ENCODE measurements at places on chromosomes 5 and 9.
A peak's percentile ranks its signal among the peaks of the same experiment; 100 is the strongest.

DNA sequence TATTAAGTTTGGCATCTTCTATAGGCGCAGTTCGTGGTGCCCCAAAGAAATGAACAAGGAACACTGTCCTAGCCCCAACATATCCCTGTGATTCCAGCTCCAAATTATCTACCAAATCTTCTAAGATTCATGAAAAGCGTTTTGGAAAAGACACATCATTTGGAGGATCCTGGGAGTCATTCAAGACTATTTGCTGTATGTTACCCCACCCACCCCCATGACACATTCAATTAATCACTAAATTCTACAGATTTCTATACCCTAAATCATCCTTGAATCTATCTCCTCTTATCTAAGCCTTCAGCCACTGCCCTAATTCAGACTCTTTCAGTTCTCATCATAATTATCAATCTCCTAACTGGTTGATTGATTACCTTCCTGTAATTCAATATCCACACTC is 5.5 kb upstream of the RUSC2 start:
- no peak for DNase-seq

DNA sequence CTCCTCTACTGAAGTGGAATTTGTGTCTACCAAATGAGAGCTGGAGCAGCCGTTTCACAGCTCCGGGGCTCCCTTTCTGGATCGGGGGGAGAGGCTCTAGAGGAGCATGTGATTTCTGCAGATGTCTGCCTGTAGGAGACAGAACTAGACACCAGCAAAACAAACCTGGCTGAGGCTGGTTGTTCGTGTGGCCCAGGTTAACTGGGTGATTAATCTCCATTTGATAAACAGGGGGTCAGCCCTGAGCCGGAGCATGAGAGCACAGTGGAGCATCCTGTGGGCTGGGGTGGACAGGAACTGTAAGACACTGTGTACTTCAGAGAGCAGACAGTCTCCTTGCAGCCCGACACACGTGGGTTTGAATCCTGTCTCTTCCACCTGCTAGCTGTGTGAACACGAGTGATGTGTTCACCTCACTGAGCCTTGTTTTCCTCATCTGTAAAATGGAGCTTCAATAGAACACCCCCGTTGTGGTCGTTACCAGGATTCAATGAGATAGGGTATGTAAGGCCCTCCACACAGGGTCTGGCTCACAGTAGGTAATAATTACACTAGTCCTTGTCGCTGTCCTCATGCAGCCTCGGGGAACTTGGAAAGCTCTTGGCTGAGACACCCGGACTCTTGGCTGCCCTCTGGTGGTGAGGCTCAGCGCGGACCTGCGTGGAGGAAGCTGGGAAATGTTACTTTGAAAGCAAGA is 12.9 kb downstream of the CXCL14 start:
- DNase-seq = peak; percentile 33

GRCh38 chr5:157607371-157608161 is 32.0 kb upstream of the ADAM19 start:
- no peak for DNase-seq

- DNase-seq = no peak
Measured at GRCh38 chr9:131607591-131607990, 62.3 kb downstream of the PRRT1B start.

DNA sequence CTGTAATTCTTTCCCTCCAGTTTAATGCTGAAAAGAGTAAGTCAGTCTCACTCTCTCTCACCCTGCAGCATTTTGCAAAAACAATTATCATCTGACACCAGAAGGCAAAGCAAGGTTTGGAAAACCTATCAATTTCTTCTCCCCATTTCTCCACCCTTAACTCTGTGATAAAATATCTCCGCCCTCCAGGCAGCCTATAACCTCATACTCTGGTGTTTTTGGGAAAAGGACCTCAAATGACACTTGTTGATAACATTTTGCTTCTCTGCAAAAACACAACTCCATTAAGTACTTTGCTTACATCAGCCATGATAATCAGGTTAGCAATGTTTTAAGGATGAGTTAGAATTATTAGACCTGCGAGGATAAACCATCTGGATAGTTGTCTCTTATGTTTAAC is 2.3 kb downstream of the ANKH start:
- no peak for DNase-seq

DNA sequence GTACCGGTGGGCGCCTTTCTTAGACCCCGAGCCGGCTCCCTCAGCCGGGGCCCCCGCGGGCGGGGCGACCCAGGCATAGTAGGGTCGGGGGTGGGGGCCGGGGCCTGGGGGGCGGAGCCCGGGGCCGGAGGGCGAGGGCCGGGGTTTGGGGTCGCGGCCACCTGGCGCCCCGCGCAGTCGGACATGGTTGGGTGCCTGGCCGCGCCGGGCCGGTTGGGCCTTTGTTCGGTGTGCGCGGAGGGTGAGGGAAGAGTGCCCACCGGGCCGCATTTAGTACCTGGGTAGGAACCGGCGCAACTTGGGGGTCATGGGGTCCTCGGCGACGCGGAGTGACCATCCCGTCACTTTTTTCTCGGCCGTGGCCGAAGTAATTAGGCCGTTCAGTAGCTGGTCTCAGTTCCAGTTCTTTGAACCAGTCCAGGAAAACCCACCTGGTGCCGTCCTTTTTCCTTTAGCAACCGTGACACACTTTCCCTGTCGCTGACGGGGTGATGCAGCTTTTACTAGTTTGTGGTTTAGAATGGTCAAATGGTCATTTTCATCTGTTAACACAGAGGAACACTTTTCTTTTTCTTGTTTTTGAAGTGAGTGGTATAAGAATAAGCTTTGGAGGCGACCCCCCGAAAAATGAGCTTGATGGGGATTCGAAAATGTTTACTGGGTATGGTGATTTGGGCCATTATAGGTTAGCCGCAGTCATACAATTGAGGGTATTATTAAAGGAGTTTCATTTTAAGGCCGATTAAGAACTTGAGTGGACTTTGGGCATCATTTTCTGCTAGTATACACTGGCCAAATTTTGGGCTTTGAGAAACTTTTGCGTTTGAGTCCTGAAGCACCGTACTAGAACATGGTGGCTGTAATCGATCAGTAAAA is 589 bp downstream of the CKS2 start:
- no peak for DNase-seq

DNA sequence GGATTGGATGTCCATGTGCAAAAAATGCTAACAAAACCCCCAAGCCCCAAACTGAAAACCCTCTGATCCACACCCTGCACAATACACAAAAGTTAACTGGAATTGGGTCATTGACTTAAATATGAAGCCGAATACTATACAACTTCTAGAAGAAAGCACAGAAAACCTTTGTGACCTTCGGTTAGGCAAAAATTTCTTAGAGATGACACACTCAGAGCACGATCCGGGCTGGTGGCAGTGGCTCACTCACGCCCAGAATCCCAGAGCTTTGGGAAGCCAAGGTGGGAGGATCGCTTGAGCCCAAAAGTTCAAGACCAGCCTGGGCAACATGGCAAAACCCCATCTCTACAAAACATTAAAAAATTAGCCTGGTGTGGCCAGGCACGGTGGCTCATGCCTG is 1.8 kb upstream of the DIPK1B start:
- no peak for DNase-seq

DNA sequence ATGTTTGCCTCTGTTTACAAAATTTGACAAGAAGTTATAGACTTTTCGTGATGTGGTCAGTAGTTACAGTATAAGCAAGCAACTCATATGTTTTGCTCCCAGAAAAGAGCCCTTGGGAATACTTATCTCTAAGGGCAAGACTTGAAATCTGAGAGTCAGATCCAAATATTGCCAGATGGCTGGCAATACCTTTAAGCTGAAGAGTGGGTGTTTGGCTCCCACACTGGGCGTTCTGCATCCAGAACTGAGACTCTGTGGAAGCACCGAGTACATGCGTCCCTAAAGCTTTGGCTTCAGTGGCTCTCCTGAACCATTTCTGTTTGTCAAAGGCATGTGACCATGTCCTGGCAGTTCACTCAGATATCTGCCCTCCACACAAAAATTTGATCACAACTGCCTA is 194.1 kb downstream of the DCP2 start:
- DNase-seq = no peak

DNA sequence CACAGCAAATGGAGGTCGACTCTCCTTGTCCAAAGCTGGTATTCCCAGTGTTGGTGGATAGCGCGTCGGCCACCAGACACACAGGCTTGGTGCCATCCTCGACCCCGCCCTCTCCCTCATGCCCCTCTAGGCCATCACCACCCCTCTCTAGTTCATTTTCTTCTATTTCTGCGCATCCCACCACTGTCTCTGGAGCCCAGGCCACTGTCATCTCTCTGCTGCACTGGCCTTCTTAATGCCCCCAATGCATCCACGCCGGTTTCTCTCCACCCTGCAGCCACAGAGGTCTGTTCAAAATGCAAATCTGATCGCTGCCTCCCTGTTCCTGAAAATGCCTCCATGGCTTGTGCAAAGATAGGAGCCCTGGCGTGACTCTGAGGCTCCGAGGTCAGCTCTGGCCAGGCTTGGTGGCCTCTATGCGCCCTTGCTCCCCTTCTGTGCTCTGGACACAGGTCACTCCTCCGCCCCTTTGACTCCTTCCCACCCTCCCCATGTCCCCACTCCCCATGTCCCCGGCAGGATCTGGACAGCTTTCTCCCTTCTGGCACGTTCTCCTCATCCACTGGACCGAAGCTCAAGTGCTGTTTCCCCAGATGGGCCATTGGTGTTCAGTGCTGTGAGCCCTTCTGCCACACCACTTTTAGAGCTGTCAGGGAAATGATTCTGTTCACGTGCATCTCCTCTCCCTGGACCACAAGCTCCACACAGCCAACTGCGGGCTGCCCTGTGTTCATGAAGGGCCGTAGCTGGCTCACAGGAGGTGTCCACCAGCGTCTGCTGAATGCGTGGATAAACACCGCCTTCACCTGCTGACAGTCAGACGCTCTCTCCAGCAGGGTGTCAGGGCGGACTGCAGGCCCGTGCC is 59.5 kb upstream of the RNF130 start:
- no peak for DNase-seq

DNA sequence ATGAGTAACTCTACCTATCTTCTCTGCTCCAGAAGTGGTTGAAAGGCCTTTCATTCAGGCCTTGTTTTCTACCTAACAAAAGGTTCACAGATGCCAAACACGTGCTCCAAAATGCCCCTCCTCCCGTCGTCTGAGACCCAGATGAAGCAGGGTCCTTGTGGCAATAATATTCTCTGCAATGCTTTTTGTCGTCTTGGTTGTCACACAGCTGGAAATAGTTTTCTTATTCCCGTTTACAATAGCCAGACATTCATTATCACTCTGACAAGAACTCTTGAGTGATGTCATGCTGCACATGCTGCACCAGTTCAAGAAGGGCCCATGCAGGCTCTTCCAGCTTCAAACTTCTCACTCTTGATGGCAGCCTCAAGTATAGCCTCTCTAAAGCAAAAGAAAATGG is 7.8 kb downstream of the LPAR1 start:
- no peak for DNase-seq

- no peak for DNase-seq
Measured at GRCh38 chr5:92144824-92145223, 761.7 kb upstream of the ARRDC3 start.

DNA sequence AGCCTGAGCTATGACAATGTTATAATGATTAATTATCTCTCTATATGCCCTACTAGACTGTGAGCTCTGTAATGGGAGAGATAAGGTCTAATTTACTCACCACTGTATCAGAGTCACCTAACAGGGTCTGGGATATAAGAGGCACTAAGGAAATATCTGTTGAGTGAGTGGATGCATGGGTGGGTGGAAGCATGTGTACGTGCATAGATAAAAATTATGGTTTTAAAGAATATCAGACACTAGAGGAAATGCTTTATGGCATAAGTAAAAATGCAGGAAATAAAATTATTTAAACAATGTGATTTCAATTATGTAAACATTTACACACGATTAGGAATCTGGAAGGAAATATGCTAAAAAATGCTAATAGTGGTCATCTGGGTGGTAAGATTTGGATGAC is 137.8 kb downstream of the SPOCK1 start:
- DNase-seq = no peak

- DNase-seq = no peak
Measured at GRCh38 chr9:129263836-129264235, 85.8 kb upstream of the IER5L start.

DNA sequence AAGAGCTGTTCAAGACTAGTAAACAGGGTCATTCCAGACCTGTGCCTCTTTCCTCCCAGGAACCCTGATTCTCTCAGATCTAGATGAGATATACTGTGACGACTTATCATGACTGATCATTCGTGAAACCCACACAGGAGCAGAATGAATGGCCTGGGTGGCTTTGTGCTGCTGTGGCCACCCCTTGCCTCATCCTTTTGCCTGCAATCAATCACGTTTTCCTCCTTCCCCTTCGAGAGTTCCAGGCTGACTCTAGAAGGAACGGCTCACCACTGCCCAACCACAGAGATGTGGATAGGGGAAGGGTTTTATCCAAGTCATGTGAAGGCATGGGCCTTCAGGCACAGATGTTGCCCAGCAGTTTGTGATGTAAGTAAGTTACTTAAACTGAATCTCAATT is 5.8 kb downstream of the ANXA6 start:
- DNase-seq = no peak

DNA sequence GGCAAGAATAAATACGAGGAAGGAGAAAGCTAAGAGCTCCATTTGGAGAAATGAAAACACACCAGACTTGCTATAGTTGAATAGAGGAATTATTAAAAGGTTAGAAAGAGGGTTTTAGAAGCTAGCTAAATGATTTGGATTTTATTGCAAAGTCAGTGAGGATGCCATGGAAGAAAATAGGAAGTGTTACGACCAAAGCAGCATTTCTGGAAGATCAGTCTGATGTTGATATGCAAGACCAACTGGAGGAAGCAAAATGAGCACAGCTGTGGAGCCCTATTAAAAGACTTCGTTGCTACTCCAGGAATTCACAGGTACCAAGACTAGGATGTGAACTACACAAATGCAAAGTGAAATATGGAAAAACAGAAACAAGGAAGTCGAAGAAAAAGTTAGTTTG is 2.1 kb downstream of the DHX29 start:
- no peak for DNase-seq

DNA sequence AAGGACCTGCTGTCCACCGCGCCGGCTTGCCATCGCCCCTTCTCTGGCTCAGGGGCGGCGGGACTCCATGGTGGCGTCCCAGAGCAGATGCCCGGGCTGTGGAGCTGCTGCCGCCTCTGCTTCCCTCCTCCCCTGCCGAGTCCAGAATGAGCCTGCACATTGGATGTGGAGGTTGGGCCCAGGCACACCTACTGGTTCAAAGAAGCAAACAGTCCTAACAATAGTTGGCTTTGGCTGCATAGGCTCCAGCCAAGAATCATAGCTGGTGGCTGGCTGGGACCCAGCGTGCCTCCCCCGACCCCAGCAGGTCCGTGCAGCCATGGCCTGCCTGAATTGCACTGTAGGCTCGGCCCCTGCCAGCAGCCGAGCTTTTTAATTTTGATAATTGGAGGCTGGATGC is 25.8 kb downstream of the ADAMTSL2 start:
- no peak for DNase-seq

GRCh38 chr5:34524123-34524522 is 132.0 kb upstream of the RAI14 start:
- no peak for DNase-seq

DNA sequence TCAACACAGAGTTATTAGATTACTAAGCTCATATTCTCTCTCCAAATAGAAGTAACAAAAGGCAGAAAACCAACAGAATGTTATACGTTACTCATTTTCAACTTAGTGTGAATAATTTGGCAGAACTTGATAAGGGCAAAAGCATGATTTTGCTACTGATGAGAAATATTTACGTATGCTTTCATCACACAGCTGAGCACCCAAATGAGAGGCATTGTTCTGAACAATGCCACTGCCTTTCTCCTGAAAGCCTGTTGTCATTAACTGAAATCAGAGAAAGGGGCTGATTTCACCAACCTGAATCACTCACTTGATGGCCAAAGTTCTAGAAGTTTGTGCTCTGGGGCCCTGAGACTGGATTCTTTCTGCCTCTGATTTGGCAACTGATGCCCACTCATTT is 367.5 kb upstream of the PTGER4 start:
- DNase-seq = no peak

GRCh38 chr9:23663946-23664345 is 162.1 kb downstream of the ELAVL2 start:
- no peak for DNase-seq

Measured in NCI-H2227 treated with DMSO at 0.1 percent for 48 hours (cell line).